ENCODE measurements at places on chromosomes 2 and 18.

- peak; percentile 85 for DNase-seq
These were observed 257.3 kb downstream of the ATAD2B start for GRCh38 chr2:23669413-23670244.

DNA sequence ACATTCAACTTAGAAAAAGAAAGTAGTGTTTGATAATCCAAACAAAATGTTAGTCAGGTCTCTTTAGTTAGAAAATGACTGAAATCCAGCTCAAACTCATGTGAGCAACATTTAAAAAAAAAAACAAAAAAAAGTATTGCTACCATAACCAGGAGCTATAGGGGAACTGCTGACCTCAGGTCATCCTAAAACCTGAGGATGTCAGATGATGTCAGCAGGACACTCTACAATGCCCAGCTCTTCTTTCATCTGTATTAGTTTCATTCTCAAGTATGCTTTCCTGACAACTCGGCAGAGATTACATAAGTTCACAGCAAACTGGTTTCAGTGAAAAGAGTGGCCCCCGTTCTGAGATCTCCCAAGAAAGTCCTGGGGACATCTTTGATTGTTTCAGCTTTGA lies 4.2 kb upstream of the ESCO1 start:
- no peak for DNase-seq

DNA sequence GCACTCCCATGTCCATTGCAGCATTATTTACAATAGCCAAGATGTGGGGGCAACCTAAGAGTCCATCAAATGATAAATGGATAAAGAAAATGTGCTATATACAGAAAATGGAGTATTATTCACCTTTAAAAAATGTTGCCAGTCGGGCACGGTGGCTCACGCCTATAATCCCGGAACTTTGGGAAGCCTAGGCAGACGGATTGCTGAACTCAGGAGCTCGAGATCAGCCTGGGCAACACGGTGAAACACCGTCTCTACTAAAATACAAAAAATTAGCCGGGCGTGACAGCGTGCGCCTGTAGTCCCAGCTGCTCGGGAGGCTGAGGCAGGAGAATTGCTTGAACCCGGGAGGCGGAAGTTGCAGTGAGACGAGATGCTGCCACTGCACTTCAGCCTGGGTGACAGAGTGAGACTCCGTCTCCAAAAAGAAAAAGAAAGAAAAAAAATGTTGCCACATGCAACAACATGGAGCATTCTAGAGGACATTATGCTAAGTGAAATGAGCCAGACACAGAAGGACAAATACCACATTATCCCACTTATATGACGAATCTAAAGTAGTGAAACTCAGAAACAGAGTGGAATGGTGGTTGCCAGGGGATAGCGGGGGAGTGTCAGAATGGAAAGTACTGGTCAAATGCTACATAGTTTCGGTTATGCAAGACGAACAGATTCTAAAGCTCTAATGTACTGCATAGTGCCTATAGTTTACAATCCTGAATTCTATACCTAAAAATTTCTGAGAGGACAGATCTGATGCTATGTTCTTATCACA lies 1385.6 kb upstream of the TMEFF2 start:
- no peak for DNase-seq

DNA sequence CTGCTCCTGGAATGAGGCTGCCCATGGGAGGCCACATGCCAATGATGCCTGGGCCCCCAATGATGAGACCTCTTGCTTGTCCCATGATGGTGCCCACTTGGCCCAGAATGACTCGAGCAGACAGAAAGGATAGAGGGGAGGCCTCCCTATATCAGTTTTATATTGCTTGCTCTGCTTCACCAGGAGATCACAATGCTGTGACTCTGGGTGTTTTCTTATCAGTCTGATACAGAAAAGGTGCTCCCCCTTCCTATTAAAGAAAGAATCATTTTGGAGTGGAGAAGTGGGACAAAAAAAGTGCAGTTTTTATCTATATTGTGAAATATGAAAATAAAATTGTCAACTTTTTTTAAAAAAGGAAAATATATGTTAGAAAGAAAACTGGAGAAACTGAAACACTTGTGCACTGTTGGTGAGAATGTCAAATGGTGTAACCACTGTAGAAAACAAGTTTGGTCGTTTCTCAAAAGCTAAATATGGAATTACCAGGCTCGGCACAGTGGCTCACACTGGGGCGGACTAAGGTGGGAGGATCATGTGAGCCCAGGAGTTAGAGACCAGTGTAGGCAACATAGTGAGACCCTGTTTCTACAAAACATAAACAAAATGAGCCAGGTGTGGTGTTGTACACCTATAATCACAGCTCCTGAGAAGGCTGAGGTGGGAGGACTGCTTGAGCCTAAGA lies 21.8 kb downstream of the LPIN2 start:
- DNase-seq: no peak

- no peak for DNase-seq
These were observed 97.3 kb downstream of the TACR1 start for GRCh38 chr2:75102011-75102410.

- DNase-seq: no peak
These were observed 969.7 kb downstream of the DCDC2C start for GRCh38 chr2:4673025-4673489.

DNA sequence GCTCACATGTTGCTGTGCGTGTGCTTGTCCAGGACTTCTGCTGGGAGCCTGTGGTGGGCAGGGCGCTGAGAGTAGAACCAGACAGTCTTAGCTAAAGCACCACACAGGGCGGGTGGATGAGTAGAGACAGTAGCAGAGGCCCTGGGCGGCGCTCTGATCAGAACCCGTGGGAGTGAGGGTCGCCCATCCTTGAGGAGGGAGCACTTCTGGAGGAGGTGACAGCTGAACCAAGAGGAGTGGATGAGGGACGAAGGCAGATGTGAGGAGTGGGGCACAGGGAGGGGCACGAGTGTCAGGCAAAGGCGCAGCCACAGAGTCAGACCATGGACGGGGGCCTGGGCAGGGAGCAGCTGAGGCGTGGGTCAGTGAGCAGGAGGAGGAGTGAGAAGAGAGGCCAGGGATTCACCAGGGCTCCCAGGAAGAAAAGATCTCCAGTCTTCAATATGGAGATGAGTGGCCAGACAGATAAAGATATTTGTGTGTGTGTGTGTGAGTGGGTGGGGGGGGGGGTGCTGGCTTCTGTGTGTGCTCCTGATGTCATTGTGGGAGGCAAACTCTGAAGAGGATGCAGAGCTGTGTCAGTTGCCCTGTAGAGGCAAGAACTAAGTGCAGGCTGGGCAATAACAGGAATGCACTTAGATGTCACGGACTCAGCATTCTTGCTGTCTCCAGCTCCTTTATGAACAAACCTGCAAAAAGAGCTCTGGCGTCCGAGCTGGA lies 79.6 kb downstream of the TPO start:
- DNase-seq: no peak

GRCh38 chr2:130917006-130917688 lies 80.4 kb downstream of the ARHGEF4 start:
- DNase-seq: no peak

- no peak for DNase-seq
These were observed 75.9 kb upstream of the LCLAT1 start for GRCh38 chr2:30371028-30371689.

DNA sequence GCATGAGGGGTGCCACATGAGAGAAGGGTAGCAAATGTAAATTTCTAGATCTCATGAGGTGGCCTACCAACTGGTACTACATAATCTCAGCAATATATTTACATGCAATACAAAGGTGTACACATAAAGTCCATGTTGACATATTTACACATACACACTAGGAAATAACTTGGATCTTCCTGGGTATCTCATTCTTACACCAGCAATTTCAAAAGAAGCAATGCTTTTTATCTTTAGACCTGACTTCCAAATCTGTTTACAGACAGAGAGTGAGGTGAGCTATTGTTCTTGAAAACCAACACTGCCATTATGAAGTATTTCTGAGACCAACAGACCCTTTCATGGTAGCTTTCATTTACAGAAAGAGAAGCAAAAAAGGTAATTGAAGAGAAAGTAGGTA lies 184.2 kb downstream of the ERBB4 start:
- DNase-seq: no peak

GRCh38 chr18:25896178-25896780 lies 194.1 kb downstream of the SS18 start:
- no peak for DNase-seq

GRCh38 chr2:148391324-148391723 lies 253.2 kb upstream of the EPC2 start:
- DNase-seq: no peak

GRCh38 chr2:74186038-74186437 lies 7.4 kb upstream of the MOB1A start:
- no peak for DNase-seq

DNA sequence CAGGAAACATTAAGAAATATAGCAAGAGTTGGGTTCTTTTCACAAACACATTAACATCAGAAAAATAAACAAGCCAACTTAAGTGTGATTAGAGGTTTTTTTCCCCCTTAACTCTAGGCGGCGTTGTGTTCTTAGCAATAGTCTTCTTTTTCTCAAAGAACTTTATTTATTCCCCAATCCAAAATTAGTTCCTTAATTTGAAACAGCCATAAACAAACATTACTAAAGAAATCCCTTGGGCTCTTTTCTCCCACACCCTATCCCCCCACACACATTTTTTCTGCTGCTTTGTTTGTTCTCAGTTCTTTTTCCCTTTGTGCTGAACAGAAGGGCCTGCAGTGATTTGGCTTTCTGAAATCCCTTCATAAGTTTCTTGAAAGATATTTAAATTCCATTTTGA lies 13.2 kb upstream of the MYO1B start:
- DNase-seq: no peak

DNA sequence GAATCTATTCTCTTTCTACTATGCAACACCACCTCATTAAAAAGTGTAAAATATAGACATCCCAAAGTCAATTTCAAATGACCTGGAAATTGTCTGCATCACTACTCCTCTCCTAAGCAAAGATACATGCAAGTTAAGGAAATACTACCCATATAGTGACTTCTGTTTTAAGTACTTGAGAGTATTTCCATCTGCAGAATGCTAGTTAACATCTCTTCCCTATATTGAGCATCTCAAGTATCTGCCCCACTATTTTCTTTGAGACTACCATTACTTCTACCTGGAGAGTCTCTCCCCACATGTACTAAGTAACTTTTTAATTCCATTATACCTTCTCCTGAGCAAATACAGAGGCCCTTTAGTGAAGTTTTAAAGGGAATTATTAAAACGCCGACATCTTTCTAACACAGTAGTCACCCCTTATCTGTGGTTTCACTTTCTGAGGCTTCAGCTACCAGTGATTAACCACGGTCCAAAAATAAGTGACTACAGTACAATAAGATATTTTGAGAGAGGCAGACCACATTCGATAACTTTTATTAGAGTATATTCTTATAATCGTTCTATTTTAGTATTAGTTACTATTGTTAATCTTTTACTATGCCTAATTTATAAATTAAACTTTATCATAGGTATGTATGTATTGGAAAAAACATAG lies 21.8 kb downstream of the CWC22 start:
- no peak for DNase-seq

DNA sequence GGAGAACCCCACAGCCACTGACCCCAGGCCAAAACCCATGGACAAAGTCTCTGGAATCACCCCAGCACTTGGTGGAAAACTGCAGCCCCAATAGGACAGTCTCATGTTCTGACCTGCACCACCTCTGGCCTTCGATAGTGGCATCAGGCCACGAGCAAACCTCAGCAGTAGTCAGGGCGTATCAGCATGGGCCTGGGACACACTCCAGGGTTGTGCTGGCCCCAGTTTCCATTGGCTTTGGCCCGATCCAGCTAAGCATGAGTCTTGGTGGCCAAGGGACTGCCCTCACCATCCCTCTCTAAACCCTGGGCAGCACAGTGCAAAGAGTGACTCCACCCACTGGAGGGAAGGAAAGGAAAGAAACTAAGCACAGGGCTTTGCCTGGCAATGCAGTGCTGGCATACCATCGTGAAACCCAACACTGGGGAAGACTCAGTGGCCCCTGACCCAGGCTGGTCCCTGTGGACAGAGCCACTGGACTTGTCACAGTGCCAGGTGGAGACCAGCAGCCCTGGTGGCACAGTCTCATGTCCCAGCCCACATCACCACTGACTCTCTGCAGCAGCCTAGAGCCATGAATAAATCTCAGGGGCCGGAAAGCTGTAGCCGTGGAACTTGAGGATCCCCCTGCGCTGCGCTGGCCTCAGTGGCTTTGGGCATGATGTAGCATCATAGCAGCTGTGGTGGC lies 46.3 kb downstream of the ZNF519 start:
- no peak for DNase-seq

DNA sequence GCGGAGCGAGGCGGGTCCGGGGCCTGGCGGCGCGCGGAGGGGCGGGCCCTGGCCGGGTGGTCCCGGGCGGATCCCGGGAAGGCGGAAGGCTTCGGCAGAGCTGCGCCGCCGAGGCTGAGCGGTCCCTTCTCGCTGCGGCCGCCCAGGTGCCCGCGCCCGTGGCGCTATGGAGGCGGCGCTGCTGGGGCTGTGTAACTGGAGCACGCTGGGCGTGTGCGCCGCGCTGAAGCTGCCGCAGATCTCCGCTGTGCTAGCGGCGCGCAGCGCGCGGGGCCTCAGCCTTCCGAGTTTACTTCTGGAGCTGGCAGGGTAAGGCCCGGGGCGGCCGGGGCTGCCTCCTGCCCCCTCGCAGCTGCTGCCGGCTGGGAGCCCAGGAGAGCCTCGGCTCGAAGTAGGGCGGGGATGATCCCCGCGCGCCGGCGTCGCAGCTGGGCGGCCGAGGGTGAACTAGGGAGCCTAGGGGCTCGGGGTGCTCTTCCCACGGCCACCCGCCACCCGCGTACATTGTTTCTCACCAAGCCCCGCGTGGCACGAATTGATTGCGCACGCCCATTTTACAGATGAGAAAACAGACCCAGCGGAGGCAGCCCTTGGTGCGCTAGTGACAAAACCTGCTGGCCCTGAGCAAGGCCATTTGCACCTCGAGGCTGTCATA lies at the start of gene SLC66A3:
SLC66A3 (plus strand) TSS at position 87 of the 655 bp plus-strand sequence; CDS start at position 167, 80 bp downstream.
- no peak for DNase-seq
